CD8-positive, alpha-beta memory T cell (primary cell): ENCODE measurements at places on chromosomes 12 and 14. TPM values are rescaled to one million over a fixed set of nuclear protein-coding genes. Genes with fewer than 3 reads are reported as not detected.

The MCRS1 gene
- 96.5 TPM for total RNA-seq

The MORN3 gene
- total RNA-seq: 1.8 TPM

The SLC17A8 gene
- total RNA-seq: not detected

DNA sequence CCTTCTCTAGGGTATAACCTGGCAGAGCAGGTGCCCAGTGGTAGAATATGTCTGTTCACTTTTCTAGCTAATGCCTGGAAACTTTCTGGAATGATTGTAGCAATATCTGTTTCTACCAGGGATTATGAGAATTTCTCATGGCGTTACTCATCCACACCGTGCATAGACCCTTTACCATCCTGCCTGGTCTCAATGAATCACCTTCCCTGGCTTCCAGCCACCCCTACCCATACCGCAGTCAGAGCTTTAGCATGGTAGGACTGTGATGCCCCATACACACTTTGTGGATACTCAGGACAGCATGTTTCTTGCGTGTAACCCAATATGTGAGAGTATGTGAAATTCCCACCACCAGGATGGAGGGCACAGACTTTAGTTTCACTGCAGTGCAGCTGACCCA is 45.4 kb downstream of the TUNAR start:
- no peak for DNase-seq

The TUBA1C gene
- 356 TPM for total RNA-seq

The TMEM179 gene
- 0.31 TPM for total RNA-seq

DNA sequence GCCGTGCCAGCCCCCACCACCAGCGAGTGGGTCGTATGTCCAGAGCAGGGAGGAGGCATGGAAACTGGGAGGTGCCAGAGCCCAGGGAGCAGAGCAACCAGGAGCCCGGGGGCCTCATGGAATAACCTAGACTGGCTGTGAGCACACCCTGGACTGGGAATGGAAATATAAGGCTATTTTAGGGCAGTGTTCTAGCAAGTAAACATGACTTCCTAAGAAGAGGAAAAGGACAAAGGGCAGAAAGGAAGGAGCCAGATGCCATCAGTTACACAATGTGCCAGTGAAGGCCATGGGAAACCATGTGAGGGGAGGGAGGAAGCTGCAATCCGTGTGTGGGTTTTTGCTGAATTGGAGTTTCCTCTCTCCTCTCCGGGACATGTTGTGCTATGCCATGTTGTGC is 18.7 kb upstream of the CPM start:
- DNase-seq: no peak

The REM2 gene
- 0.33 TPM for total RNA-seq

DNA sequence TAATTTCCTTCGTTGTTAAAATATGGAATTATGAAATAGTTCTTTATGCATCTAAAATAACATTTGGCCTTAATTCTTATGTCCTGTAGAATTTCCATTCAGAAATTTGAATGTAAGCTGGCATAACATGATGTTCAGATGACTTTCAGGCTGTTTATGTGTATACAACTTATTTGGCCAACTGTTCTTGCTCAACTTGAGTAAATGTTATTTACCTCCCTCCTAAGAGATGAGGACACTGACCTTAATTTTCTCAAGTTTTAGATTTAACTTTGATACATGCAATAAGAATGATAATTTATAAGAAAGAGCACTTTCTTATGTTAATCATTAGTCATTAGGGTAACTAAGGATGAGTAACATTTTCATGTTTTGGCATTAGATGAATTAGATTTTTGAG is 365.4 kb downstream of the AEBP2 start:
- DNase-seq: no peak

DNA sequence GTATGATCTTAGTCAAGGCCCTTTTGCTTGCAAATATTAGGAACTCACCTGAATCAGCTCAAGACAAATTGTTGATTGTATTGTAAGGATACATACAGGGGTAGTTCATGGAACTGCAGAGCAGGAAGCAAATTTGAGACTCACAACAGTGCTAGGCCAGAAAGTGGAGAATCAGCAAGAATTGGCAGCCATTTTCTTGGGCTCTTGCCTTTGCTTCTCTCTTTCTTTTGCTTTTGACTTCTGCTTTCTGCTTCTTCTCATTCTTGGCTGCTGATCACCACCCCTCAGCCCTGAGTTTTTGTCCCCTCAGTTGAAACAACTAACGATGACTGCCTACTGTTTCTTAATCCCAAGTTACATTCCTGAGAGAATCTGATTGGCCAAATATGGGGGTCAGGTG is 34.8 kb downstream of the KCNK13 start:
- no peak for DNase-seq

The TAS2R8 gene
- not detected for total RNA-seq

GRCh38 chr12:24821691-24822090 is 127.2 kb downstream of the BCAT1 start:
- DNase-seq: no peak

- no peak for DNase-seq
These were observed 119.6 kb upstream of the EEA1 start for GRCh38 chr12:93048656-93049055.

DNA sequence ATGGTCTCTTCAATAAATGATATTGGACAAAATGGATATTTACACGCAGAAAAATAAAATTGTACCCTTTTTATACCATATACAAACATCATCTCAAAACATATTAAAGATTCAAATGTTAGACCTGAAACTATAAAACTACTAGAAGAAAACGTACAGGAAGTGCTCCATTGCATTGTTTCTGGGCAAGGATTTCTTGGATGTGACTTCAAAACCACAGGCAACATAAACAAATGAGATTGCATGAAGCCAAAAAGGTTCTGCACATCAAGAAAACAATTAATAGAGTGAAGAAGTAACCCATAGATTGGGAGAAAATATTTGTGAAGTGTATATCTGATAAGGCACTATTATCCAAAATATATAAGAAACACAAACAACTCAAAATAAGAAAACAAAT is 812.4 kb downstream of the NRXN3 start:
- DNase-seq: no peak

DNA sequence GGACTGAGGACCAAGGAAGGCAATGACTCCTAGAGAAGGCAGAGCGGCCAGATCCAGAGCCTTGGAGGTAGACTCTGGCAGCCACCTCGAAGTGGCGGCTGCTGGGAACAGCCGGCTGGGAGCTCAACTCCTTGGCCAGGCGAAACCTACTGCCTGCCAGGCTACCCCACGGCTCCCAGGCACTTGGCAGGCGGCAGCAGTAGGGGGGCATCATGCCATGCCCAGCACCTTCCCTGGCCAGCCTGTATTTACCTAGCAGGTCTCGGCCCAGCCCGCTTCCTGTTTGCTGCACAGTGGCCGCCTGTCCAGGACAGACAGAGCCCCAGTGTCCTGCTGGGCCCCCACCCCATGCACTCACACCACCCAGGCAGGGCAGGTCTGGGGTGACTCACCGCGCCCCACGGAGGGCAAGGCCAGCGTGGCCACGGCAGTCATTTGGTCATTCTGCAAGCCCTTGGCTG is 10.2 kb downstream of the TRPV4 start:
- DNase-seq: no peak

GRCh38 chr12:89239534-89239933 is 112.8 kb downstream of the DUSP6 start:
- DNase-seq: no peak

DNA sequence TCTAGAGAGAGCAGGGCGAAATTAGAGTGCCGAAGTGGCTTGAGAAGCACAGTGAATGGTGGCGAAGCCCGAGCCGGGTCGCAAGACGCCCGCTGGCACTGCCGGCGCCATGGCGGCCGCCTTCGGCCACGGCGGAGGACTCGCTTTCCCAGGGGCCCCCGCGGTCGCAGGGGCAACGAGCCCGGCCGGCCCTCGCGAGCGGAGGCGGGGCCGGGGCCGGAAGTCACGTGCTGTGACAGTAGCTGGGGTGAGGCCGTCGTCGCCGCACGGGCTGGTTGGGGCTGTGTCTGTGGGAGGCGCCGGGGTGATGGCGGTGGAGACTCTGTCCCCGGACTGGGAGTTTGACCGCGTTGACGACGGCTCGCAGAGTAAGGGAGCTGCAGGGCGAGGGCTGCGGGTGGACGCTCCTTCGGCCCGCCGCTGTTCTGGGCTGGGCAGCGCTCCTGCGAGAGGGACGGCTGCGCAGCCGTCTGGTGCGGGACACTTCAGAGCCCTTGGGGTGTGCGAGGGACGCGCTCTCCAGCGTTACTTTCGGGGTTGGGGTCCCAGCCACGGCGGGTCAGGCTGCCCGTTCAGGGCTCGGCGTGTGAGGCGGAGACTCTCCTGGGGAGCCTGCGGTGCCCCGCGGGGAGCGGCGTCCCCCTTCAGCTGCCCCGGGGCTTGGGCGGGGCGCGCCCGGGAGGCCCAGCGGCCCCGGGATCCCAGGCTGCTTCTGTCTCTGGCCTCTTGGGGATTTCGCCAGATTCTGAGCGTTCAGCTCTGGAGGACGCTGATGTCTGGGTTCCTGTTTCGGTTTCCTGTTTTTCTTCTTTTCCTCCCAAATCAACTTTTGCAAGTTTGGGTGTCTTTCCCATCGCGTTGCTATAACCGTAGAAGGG is at the start of gene WASHC4:
Gene WASHC4 (plus strand): TSS at position 238 of the 878 bp plus-strand sequence. CDS start 70 bp downstream, at position 308.
- peak; percentile 91 for DNase-seq

- DNase-seq: no peak
These were observed 134.7 kb downstream of the FGD4 start for GRCh38 chr12:32533971-32534590.

DNA sequence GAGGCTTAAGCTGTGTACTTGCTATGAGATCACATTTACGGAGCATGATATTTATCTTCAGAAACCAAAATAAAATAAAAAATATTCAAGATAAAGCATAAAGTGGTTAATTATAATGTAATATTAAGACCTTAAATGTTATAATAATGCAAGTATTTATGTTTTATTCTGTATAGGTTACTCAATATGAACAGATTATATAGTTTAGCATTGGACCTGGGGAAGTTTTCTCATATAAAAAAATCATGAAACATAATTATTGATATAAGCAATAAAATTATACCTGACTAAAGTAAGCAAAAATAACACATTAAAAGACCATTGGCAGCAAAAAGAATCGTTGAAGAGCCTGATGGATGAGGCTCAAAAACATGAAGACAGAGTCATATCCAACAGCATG is 516.2 kb downstream of the SLC16A7 start:
- DNase-seq: no peak

The PTPRO gene
- total RNA-seq: 0.48 TPM

DNA sequence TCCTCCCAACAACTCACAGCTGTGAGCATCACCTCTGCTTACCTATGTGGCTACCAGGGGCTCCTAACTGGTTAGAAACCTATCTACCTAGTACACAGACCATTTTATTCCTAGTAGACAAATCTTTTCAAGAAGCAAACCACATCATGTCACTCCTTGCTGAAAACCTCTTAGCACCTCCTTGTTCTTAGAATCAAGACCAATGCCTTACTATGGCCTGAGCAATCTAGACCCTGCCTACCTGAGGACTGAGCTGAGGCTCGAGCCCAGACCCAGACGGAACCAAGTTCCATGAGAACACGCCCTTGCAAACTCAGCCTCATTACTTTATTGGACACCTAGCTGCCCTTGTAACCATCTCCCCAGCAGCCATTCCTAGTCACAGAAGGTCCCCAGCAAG is 32.6 kb downstream of the CMKLR1 start:
- no peak for DNase-seq
